PC-9 (cell line): ENCODE measurements at places on chromosomes 2 and 18. TPM values are rescaled to one million over a fixed set of nuclear protein-coding genes. Genes with fewer than 3 reads are reported as not detected.

DNA sequence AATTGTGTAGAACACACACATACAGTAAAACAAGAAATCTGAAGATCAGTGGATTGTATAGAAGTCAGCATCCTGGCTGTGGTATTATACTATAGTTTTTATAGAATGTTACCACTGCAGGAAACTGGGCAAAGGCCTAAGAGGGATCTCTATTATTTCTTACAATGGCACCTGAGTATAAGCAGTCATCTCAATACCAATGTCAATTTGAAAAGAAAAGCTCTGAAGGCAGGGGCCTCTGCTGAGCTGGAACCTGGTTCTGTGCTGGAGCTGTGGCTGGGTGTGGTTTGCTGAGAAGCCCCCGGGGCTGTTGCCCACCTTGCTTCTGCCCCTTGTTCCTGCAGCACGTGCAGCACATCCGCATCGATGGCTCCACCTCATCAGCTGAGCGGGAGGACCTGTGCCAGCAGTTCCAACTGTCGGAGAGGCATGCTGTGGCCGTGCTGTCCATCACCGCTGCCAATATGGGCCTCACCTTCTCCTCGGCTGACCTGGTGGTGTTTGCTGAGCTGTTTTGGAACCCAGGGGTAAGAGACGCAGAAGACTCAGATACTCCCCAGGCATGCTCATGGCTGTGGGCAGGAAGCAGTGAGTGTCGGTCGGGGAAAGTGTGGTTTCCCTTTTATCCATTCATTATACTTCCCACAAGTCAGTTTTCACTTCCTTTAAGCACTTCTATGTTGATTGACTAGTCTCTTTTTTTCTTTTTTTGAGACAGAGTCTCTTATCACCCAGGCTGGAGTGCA, 23.5 kb upstream of the RPL37A start:
- H3K36me3 ChIP-seq = no peaks in the 10 kb centered on the region
- H3K4me3 ChIP-seq = no peak overlapping the region
- no peak overlapping the region for H3K27ac ChIP-seq
- no peaks in the 10 kb centered on the region for H3K4me1 ChIP-seq
- DNase-seq = no peak
- no peaks in the 10 kb centered on the region for H3K27me3 ChIP-seq

DNA sequence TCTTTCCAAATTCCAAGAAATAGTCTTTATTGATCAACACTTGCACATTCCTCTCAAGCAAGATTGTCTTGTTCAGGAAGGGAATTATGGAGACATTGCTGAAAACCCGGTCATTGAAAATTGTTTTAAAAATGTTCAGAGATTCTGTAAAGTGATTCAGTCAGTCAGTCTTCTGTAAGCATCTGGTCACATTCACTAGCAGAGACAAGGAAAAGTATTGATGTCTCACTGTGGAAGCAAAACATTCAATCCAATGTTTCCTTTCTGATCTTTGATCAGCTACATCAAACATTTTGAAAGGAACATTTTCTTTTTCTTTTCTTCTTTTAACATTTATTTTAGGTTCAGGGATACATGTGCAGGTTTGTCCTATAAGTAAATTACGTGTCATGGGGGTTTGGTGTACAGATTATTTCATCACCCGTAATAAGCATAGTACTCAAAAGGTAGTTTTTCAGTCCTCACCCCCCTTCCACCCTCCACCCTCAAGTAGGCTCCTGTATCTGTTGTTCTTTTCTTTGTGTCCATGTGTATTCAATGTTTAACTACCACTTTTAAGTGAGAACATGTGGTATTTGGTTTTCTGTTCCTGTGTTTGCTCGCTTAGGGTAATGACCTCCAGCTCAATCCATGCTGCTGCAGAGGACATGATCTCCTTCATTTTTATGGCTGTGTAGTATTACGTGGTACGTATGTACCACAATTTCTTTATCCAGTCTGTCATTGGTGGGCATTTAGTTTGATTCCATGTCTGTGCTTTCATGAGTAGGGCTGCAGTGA, 61.2 kb downstream of the CTNNA2 start:
- DNase-seq = no peak
- no peak overlapping the region for H3K4me3 ChIP-seq
- H3K27me3 ChIP-seq = 0 out of 2 replicates have a peak, but pooled peaks cover 5% of the 10 kb centered on the region

- no peaks in the 10 kb centered on the region for H3K4me1 ChIP-seq
- no peak overlapping the region for H3K27ac ChIP-seq
- H3K27me3 ChIP-seq = peaks cover 30% of the 10 kb centered on the region
- no peaks in the 10 kb centered on the region for H3K36me3 ChIP-seq
Observed at GRCh38 chr18:79882522-79883241, 68.8 kb downstream of the SLC66A2 start.

DNA sequence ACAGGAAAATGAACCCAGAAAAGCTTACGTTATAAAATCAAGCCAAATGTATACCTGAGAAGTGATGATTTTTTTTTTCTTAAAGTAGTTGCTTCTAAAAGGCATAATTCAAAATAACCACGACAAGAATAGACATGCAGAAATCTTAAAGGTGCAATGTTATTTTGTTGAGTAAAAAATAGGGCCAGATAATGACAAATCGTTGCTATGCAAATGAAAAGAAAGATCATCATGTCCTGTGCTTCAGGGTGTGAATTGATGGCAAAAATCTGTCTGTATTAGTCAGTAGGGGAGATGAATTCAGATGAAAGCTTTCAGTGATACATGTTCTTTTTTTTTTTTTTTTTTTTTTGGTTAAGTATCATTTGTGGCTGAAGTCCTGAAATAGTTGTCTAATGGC, 24.0 kb downstream of the LYPD6B start:
- no peak for DNase-seq
- H3K36me3 ChIP-seq = 0 out of 2 replicates have a peak, but pooled peaks cover 3% of the 10 kb centered on the region
- peaks cover 37% of the 10 kb centered on the region for H3K4me1 ChIP-seq
- no peak overlapping the region for H3K27ac ChIP-seq
- H3K4me3 ChIP-seq = no peak overlapping the region

DNA sequence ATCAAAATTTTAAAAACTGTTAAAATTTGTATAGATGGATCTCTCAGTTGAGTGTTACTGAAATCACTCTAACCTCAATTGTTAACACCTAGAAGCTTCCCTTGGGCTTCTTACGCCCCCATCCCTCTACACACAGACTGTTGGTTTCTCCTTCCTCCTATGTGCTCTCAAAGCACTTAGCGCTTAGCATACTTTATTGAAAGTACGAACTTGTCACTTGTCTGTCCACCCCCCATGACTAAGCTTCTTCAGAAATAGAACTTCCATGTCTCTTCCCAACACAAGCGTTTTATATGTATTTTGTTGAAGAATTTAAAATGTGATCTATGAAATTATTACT, 441 bp downstream of the MPHOSPH10 start:
- H3K36me3 ChIP-seq = peaks cover 13% of the 10 kb centered on the region
- no peaks in the 10 kb centered on the region for H3K27me3 ChIP-seq
- no peak for DNase-seq
- H3K4me1 ChIP-seq = peaks cover 40% of the 10 kb centered on the region
- H3K4me3 ChIP-seq = peak overlapping the region; percentile 88

- peak overlapping the region; percentile 99 for H3K27ac ChIP-seq
- H3K27me3 ChIP-seq = no peaks in the 10 kb centered on the region
- peak overlapping the region; percentile 54 for H3K4me3 ChIP-seq
- H3K36me3 ChIP-seq = 0 out of 2 replicates have a peak, but pooled peaks cover 10% of the 10 kb centered on the region
Observed at GRCh38 chr2:101328474-101329007, 20.0 kb upstream of the RNF149 start.

ANTXR1 gene
- 36.1 and 48.3 TPM in 2 replicates for total RNA-seq

SERPINB11 gene
- not detected in 2 replicates for total RNA-seq

CHRND gene
- not detected in 2 replicates for total RNA-seq

PDE1A gene
- 0.11 and 0.30 TPM in 2 replicates for total RNA-seq

CABYR gene
- total RNA-seq = 19.5 and 32.4 TPM in 2 replicates
